ENCODE measurements at places on chromosomes 16 and 17.

- DNase-seq, result no peak
These were observed 24.0 kb downstream of the USP31 start for GRCh38 chr16:23125277-23125676.

GRCh38 chr17:509316-509715, 156.7 kb upstream of the RPH3AL start:
- DNase-seq, result no peak

DNA sequence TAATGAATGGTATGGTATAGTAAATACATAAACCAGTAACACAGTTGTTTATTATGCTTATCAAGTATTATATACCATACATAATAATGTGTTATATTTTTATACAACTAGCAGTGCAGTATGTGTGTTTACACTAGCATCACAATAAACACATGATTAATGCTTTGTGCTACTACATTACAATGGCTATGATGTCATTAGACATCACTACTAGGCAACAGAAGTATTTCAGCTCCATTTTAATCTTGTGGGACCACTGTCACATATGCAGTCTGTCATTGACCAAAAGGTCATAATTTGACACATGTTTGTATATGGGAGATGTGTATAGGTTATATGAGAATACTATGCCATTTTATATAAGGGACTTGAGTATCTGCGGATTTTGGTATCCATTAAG, 32.7 kb downstream of the TRIM37 start:
- no peak for DNase-seq

DNA sequence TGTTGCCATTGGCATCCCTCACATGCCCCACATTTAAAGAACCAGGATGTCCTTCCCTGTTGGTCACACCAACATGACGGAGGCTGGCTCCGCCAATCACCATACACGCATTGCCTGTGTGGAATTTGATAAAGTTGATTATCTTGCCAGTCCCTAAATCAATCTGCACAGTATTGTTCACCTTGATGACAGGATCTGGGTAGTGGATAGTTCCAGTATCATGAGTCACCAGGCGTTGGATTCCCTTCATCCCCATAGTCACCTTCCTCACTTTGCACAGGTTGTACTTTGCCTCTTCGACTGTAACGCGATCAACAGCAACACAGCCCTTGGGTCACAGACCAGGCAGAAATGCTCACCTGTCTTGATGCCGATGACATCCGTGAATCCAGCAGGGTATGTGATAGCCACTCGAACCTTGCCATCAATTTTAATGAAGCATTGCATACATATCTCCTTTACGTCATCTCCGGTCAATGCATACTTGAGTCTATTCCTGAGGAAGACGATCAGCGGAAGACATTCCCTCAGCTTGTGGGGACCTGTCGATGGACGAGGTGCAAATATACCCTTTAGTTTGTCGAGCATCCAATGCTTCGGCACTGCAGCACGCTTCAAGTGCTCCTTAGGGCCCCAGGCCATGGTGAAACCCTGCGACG, 14.2 kb downstream of the CTRB2 start:
- DNase-seq, result no peak

GRCh38 chr17:57337390-57337789, 81.1 kb downstream of the MSI2 start:
- DNase-seq, result no peak

GRCh38 chr17:35286120-35286781, 43.4 kb downstream of the SLFN5 start:
- DNase-seq, result no peak

GRCh38 chr16:31487720-31488467, 5.0 kb downstream of the SLC5A2 start:
- DNase-seq, result peak; percentile 48

DNA sequence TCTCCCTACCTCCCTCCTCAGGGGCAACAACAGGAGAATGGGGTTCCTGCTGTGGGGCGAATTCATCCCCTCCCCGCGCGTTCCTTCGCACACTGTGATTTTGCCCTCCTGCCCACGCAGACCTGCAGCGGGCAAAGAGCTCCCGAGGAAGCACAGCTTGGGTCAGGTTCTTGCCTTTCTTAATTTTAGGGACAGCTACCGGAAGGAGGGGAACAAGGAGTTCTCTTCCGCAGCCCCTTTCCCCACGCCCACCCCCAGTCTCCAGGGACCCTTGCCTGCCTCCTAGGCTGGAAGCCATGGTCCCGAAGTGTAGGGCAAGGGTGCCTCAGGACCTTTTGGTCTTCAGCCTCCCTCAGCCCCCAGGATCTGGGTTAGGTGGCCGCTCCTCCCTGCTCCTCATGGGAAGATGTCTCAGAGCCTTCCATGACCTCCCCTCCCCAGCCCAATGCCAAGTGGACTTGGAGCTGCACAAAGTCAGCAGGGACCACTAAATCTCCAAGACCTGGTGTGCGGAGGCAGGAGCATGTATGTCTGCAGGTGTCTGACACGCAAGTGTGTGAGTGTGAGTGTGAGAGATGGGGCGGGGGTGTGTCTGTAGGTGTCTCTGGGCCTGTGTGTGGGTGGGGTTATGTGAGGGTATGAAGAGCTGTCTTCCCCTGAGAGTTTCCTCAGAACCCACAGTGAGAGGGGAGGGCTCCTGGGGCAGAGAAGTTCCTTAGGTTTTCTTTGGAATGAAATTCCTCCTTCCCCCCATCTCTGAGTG, 5.9 kb upstream of the LASP1NB start:
- no peak for DNase-seq

DNA sequence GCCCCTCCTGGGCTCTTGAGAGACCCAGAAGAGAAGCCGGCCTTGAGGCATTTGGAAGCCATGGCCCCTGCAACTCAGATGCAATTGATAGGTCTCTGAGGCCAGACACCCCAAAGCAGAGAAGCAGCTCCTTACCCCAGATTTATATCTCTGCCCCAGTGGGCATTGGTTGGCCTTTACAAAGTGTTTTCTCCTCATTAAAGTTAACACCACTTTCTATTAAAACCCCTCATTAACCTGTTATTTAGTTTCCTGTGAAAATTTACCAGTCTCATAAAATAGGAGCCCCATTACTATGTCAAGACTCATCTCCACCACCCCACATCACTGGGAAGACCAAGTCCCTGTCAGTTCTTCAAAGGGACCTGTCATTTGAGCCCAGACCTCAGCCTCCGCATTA, at the start of gene KRT35:
Gene KRT35, minus strand, starts transcription at position 116 of the 400 bp plus-strand sequence. Its CDS starts 54 bp downstream, at position 62.
- no peak for DNase-seq

- no peak for DNase-seq
These were observed 15.5 kb downstream of the RMI2 start for GRCh38 chr16:11360641-11361373.

DNA sequence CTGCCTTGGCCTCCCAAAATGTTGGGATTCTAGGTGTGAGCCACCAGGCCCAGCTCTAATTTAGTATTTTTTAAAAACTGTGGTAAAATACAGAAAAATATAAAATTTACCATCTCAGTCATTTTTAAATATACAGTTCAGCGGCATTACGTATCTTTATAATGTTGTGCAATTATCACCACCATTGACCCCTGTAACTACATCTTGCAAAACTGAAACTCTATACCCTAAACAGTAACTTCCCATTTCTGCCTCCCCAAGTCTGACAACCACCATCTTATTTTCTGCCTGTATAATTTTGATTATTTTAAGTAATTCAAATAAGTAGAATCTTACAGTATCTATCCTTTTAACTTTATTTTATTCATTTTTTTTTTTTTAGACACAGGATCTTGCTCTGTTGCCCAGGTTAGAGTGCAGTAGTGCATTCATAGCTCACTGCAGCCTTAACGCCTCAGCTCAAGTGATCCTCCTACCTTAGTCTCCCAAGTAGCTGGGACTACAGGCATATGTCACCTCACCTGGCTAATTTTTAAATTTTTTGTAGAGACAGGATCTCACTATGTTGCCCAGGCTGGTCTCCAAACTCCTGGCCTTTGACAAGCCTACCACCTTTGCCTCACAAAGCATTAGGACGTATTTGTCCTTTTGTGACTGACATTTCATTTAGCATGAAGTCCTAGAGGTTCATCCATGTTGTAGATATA, 10.9 kb upstream of the GGA2 start:
- DNase-seq, result no peak

GRCh38 chr16:72860726-72861562, 187.0 kb downstream of the ZFHX3 start:
- no peak for DNase-seq

GRCh38 chr16:58377932-58378331, 14.3 kb upstream of the GINS3 start:
- no peak for DNase-seq

- DNase-seq, result no peak
These were observed 56.8 kb upstream of the ZNF423 start for GRCh38 chr16:49912721-49913120.

DNA sequence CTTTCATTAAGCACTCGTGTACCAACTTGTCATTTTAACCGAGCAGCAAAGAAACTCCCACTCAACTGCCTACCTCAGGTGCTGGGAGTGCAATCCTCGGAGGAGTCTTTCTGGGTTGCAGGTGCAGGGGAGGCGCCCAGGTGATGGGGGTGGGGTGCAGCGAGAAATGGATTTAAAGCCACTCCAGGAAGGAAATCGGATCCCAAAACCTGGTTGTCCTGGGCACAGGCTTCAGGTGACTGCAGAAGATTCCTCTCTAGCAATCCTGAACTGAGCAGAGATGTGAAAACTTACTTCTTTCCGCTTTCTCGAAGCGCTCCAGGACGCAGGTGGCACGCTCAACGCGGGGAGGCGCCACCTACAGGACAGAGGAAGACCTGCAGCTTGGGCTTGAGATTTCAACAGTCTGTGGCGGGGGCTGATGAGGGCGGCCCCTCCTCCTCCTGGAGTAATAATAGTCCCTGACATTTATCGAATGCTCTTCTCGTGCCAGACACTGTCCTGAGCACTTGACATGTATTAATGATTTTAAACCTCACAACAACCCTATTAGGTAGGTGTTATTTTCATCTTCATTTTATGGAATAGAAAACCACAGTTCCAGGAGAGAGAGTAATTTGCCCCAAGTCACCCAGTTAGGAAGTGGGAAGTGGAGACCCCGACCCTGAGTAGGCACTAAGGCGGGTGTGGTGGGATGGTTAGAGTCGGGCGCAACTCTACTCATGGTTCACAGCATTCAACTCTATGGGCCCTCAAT, 27.2 kb upstream of the SKAP1 start:
- DNase-seq, result peak; percentile 43

GRCh38 chr17:74512624-74513091, 18.6 kb downstream of the CD300LB start:
- DNase-seq, result peak; percentile 20

DNA sequence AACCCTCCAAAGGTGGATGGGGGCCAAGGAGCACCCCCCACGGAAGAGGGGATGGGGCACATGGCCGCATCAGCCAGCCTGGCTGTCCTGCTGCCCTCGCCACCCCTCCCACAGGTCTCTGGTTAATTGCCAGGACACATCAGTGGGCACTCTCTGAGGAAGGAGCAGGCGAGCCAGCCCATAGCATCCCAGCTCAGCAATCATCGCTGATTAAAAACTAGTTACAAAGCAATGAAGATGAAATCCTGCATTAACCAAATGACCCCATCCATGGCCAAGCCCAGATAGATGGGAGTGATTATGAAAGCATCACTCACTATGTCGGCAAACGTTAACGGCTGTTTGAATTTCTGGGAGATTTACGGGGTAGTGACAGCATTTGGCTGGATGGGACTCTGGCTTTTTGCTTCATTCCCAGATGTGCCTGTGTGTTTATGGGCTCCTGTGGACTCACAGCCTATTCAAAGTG, 45.3 kb downstream of the CCDC182 start:
- DNase-seq, result no peak

- DNase-seq, result no peak
These were observed 84.7 kb upstream of the CLEC3A start for GRCh38 chr16:77937473-77938149.
